H7 (cell line): ENCODE measurements at places on chromosomes 5 and 9.
A peak's percentile ranks its signal among the peaks of the same experiment; 100 is the strongest.

DNA sequence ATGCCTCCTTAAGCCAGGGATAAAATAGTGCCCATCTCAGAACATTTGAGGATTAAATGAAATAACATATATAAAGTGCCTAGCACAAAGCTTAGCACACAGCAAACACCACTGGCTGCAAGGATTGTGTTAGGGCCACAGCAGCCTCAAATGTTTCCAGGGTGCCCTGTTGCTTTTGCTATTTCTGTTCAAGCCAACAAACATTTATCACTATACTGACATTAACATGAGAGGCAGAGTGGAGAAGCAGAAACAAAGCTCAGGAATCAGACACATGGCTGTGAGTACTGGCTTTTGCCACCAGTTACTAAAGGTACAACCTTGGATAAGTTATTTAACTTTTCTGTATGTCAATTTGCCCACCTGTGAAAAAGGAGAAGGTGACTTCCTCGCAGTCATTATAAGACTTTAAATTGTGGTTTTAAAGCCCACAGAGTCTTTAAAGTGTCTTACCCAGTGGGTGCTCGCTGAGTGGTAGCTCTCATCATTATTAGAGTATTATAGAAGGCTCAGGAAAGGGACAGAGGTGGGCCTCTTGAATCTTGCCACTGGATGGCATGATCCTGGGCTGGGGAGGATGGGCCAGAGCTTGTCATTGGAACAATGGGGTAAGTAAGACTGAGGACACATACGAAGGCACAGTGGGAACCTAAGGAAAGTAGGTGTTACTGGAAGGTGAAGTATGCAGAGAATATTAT, 98.2 kb downstream of the MARCHF3 start:
- DNase-seq, result no peak

GRCh38 chr5:138963763-138964371, 88.7 kb upstream of the LRRTM2 start:
- DNase-seq, result no peak

DNA sequence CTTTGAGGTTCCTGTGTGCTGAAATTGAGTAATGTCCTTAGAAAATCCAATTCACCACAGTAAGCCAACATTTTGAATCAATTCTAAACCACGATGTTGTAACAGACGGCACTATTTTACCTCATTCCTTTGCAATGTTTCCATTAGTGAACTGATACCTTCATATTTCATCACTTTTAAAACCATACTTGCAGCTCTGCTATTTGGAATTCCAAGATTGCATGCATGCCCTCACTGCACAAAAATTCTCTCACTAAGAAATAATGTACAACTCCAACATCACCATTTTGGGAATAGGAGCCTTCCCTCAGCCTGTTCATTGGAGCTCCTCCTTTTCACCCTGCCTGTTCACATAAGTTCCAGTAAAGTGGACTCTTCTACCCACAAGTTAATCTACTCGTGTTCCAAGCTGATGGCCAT, 74.8 kb upstream of the TGFBR1 start:
- no peak for DNase-seq

DNA sequence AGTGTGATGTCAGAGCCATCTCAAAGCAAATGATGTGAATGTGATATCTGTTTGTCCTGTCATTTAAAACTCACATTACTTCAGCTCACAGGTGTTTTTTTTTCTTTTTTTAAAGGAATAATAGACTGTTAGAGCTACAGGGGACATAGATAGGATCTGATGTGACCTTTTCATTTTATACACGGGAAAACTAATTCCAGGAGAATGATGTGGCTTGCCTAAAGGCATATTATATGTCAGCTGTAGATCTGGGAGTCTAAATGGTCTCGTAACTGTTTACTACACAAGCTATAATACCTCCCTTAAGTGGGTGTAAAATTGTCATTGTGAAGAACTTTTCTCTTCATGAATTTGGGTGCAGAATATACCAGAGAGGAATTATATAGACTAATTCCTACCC, 2.0 kb downstream of the NMUR2 start:
- DNase-seq, result no peak

DNA sequence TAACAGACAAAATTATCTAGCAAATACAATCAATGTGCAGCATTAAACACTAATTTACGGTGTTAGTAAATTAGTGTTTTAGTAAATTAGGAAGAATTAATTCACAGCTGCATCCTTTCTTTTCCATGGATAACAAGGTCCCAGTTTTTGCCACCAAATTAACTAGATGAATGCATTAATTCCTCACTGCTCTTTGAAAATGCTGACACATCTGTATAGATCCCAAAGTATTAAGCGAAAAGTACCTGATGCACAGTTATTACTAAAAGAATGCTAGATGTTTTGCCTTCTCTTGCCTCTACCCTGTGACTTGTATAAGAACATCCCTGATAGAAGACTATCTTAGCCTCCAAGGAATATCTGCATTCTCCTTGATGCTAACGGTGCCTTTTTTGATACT, 612.7 kb upstream of the DMAC1 start:
- no peak for DNase-seq

DNA sequence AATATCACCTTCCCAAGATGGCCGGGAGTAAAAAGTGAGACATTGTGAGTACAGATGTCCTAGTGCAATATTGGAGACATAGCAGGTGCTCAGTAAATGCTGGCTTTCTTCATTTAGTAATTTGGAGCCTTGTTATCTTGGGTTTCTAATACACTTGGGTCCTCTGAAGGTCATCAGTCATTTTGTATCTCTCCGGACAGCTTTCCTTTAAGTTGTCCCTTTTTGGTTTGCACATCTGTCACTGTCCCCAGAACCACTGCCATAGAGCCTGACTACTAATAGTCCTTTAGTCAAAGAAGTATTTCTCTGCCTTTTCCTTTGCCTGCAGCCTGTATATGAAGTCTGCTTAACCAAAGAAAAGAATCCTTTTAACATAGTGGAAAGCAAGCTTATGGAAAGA, 7.8 kb upstream of the ANGPTL2 start:
- DNase-seq, result no peak

- DNase-seq, result no peak
Measured at GRCh38 chr9:34451545-34451944, 6.8 kb downstream of the FAM219A start.

- DNase-seq, result no peak
Measured at GRCh38 chr9:21434202-21435014, 5.8 kb upstream of the IFNA1 start.

DNA sequence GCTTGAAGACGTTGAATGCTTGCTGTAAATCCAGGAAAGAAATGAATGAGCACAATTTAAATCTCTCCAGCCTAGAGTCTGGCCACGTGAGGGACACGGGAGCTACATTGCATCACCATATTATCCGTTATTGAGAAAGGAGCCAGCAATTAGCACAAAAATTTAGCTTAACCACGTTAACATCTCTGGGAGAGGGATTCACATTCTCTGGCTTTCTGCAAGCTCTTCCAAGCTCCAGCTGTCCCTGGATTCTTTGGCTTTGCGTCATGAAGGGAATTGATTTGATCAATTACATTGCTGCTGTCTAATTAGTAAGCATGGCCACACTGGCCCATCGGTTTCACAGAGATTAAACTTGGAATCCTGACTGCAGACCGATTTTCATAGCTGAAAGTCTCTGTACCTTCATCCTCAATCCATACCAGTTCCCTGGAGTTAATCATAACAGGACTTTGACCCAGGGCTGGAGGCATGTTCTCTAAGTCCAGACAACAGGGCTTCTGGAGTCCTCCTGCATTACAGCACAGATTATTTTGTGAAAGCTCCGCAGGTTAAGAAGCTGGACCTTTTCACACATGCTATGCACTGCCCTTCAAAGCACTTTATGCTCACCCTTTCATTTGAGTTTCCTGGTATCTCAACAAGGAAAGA, 31.6 kb downstream of the ADRA1B start:
- no peak for DNase-seq

- no peak for DNase-seq
Measured at GRCh38 chr5:86155796-86156195, 461.9 kb upstream of the COX7C start.

DNA sequence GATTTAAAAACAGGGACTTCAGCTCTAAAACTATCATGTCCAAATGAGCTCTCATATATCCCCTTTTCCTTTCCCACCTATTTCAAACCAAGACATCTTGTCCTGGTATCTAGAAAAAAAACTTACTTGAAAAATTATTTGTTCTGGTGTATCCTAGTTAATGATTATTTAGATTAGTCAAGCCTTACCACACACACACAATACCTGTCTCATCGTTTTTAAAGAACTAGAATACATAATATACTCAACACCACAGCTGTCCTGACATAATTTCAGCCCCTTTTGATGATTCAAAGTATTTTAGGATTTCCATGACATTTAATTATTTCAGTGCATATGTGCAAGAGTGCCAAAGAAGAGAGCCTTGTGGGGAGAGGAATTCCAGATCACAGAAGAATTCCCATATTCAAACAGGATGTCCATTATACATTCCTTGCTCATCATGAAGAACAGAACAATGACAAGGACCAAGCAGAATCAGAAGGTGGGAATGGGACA, 233.7 kb downstream of the SMARCA2 start:
- no peak for DNase-seq

GRCh38 chr9:91191411-91192380, 170.0 kb downstream of the AUH start:
- DNase-seq, result no peak

DNA sequence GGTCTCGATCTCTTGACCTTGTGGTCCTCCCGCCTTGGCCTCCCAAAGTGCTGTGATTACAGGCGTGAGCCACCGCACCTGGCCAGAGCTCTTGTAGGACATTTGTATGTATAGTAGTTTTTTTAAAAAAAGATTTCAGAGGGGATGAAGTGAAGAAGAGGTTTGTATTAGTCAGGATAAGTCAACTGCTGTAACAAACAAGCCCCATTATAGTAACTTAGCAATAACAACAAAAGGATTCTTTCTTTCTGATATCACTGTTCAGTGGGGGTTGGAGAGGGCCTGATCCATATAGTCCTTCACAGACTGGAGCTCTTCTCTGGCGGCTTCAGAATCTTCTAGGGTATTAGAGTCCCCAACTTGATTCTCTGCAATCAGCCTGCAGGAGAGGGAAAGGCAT, 50.7 kb upstream of the IL6ST start:
- no peak for DNase-seq

DNA sequence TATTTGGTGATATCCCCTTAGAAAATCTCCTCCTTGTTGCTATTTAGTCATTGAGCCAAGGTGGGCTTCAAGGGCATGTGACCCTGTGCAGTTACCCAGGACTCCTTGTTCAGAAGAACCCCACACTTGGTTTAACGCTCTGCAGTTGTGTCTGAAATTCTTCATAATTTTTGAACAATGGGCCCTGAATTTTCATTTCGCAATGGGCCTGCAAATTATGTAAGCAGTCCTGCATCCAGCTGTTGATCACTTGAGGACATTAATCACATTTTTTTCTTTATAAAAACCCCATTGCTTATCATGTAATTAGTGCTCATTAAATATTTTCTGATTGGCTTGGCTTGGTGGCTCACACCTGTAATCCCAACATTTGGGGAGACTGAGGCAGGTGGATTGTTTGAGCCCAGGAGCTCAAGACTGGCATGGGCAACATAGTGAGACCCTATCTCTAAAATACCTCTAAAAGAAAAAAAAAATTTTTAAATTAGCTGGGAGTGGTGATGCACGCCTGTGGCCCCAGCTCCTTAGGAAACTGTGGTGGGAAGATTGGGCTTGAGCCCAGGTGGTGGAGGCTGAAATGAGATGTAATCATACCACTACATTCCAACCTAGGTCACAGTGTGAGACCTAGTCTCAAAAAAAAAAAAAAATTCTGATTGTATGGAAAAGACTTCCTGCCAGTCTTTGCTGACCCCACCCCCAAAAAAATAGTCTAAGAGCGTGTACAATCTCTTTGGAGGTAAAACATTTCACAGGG, 194.2 kb upstream of the HAPLN1 start:
- DNase-seq, result no peak

- DNase-seq, result peak; percentile 13
Measured at GRCh38 chr9:68825762-68826472, 120.9 kb downstream of the PIP5K1B start.

DNA sequence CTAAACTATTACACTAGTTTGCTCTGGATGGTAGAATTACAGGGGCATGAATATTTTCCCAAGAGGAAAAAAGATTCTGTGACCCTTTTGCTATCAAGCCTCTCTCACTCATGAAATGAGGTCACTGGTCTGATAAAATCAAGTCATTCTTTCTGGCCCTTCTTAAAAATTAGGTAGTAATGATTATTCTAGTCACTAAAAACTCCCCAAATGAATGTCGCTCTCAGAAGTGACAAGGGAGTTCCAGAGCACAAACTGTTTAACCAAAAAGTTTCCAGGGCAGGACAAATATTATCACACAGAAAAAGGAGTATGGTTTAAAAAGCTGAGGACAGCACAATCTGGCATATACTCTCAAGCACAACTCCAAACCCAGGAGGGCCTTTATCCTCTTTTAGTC, 12.5 kb downstream of the ERMP1 start:
- DNase-seq, result no peak

DNA sequence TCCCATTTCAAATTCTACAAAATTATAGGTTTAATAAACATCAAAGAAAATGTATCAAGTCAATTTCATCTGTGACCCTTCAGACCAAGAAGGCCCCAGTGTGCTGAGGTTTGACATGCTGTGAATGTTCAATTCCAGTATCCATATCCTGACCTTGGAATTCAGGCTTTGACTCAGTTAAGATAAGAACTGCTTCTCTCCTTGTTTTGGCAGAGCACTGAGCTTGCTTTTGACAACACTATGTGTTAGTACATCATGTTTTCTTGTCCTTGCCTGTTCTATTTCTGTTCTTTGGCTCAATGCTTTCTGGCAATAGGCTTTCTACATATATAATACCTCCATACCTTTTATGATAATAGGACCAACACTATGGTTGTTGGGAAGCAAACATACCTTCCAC, 105.6 kb downstream of the PLCXD3 start:
- DNase-seq, result no peak

DNA sequence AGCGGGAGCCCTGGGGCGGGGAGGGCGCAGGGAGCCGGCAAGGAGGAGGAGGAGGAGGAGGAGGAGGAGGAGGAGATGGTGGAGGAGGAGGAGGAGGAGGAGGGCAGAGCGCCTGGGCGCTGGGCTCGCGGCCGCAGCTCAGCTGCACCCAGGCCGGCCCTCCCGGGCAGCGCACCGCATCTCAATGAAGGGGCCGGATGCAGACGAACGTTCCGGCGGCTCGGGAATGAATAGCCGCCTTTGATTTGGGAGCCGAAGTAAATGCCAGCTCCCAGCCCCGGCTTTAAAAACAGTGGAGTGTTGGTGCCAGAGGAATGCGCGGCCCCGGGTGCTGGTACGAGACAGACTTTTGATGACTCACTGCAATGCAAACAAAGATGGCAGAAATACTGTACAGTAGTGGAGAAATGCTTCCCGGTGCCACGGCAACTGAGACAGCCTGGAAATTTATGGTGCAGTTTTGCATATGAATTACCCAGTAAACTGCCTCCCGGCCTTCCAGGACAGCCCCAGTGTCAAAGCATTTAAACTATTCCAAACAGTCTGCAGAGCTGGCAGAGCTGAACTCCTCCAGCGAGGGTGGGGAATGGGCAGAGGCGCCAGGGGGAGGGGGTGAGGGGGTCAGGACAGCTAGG, 43.1 kb downstream of the NACC2 start:
- peak; percentile 81 for DNase-seq
